ENCODE measurements at places on chromosomes 5 and 9.
A peak's percentile ranks its signal among the peaks of the same experiment; 100 is the strongest.

GRCh38 chr5:73770172-73771025, 144.4 kb downstream of the ARHGEF28 start:
- DNase-seq: no peak

GRCh38 chr5:121386334-121386733, 465.3 kb upstream of the FTMT start:
- no peak for DNase-seq

DNA sequence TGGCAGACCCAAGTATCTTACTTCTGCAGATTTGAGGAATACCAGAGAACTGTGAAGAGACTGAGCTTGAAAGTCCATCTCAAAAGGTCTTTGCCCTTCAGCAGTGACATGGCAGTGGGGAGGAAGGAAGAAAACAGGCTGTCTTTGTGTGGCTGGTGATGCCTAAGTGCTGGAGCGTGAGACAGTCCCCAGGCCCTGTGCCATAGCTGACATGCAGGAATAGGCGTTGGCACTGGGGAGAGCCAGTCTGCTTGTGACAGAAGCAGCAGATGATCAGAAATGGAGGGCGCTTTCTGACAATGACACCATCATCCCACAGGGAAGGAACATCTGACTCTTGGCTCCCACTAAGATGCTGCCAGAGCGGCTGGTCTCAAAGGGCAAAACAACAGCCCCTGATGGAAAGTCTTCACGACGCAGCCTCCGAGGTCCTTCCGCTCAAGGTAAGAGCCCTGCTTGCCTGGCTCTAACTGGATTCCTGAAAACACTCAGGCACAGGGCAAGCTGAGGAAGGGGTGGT, 15.5 kb upstream of the GLRX start:
- no peak for DNase-seq

DNA sequence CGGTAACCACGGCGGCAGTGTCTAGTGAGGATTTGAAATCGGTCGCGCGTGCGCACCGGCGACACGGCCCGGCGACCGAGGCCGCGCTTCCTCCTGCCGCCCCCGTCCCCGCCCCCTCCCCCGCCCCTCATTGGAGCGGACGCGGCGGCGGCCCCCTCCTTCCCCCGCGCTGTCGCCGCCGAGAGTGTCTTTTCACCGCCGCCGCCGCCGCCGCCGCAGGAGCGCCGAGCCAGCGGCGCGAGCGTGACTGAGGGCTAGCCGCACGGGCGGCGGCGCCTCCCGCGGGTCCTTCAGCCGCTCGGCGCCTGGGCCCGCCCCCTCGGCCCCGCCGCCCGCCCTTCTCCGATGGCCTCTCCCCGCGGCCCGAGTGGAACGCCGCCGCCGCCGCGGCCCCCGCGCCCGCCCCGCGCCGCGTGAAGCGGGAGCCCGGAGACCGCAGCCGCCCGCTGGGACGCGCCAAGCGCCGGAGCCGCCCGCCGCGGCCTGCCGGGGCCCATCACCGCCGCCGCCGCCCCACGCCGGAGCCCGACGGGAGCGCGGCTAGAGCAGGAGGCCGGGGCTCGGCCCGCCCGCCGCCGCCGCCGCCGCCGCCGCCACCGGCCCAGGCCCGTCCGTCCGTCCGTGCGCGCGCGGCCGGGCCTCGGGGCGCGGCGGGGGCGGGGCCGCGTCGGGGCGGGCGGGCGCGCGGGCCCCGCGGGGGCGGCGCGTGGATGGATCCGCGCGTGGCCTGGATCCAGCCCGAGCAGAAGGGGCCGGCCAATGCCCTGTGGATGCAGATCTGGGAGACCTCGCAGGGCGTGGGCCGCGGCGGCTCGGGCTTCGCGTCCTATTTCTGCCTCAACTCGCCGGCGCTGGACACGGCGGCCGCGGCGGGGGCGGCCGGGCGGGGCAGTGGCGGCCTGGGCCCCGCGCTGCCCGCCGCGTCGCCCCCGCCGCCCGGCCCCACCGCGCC, at the start of gene TENT4A:
TSS of gene TENT4A (plus strand) at position 159 of the 952 bp plus-strand sequence. CDS start at position 711, 552 bp downstream.
- peak; percentile 33 for DNase-seq

- no peak for DNase-seq
These were observed 22.4 kb downstream of the CXXC5 start for GRCh38 chr5:139670369-139671095.

- no peak for DNase-seq
These were observed 17.4 kb upstream of the ENTREP1 start for GRCh38 chr9:69307446-69308205.

DNA sequence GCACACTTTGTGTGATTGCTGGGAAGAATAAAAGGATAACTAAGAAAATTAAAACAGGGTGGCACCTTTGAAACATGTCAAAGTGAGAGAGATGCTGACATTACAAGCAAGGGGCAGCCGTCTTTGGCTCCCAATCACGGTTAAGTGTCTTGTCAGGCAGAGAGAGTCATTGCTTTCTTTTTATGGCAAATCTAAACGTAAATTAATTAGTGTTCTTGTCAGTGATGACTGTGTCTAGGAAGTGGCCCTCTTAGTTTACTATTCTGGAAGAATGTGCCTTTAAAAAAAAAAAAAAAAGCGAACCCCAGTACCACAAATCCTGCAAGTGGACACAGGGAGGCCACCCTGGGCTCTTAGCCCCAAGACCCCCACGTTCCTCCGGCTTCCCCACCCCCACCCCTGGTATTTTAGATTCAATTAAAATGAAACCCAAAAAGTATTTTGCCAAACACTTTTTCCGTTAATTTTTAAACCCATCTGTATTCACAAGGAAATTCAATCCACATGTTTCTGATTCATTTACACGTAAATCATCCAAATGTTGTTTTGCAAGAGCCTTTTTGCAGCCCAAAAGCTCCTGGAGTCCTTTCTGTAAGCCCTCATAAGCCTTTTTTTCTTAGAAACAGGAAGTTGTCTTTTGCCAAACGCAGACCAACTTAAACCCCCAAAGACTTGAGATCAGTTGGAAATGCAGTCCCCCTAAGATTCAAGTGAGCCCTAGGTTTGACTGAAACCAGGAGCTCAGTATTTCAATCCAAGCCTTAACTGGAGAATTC, 399.3 kb downstream of the EBF1 start:
- DNase-seq: no peak

GRCh38 chr9:110199643-110200042, 8.3 kb downstream of the C9orf152 start:
- no peak for DNase-seq
